ENCODE measurements at places on chromosomes 3 and 15. TPM values are rescaled to one million over a fixed set of nuclear protein-coding genes. Genes with fewer than 3 reads are reported as not detected.

- no peak for DNase-seq
Measured at GRCh38 chr3:146640361-146640760, 35.2 kb upstream of the PLSCR5 start.

GRCh38 chr15:53910236-53910849, 67.9 kb upstream of the UNC13C start:
- no peak for DNase-seq

DNA sequence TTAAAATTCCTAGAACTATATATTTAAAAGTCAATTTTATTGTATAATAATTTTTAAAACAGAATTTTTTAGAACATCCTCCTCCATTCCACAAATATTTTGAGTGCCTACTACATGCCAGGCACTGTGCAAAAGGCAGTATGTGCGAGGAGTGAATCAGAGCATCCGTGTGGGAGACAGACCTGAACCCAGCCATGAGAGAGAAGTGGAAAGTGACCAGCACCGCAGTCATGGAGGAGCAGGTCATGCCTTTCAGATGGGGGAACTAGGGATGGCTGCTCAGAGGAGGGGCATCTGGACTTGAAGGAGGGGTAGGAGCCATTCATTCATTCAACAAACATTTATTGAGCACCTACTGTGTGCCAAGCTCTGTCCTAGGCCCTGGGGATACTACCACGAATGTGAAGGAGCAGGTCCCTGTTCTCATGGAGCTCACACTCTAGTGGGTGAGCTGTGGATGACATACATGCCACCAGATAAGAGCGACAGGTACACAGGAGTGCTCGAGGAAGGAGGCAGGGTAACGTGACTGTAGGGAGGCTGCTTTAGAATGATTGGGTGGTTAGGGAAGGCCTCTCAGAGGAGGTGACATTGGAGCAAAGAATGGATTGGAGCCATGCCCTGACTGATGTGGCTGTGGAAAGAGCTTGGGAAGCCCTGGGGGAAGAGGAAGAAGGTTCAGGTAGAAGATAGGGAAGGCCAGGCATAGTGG, 3.1 kb upstream of the CHRNA3 start:
- no peak for DNase-seq

GRCh38 chr15:79212589-79213157, 69.8 kb upstream of the ANKRD34C start:
- no peak for DNase-seq

DNA sequence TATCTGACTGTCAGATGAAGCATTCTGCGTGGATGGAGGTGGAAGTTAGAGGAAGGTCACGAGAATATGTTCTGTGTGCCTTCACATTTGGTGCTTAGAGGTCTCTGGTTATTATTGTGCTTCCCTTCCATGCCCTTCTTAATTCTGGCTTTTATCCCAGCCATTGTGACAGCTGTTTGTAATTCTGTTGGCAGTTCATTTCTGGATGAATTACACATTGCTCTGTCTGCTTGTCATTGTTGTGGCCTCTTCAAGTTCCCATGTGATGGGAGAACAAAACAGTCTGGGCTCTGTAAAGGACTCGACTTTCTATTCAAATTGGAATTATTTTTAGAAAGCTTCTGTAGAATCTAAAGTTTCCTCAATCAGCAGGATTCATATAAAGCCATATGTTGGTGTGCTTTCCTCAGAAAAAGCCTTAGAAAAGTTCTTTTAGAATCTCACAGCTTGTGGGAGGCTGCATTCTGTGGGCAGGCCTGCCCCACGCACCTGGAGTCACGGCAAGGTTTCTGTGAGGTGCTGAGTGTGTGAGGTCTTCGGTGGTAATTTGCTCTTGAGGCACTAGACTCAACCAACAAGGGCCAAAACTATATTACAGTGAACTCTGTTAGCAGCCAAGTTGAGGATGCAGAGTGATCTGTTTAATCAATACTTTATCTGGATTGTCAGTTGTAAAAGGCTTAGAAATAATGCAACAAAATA, 397.4 kb upstream of the AZI2 start:
- no peak for DNase-seq

DNA sequence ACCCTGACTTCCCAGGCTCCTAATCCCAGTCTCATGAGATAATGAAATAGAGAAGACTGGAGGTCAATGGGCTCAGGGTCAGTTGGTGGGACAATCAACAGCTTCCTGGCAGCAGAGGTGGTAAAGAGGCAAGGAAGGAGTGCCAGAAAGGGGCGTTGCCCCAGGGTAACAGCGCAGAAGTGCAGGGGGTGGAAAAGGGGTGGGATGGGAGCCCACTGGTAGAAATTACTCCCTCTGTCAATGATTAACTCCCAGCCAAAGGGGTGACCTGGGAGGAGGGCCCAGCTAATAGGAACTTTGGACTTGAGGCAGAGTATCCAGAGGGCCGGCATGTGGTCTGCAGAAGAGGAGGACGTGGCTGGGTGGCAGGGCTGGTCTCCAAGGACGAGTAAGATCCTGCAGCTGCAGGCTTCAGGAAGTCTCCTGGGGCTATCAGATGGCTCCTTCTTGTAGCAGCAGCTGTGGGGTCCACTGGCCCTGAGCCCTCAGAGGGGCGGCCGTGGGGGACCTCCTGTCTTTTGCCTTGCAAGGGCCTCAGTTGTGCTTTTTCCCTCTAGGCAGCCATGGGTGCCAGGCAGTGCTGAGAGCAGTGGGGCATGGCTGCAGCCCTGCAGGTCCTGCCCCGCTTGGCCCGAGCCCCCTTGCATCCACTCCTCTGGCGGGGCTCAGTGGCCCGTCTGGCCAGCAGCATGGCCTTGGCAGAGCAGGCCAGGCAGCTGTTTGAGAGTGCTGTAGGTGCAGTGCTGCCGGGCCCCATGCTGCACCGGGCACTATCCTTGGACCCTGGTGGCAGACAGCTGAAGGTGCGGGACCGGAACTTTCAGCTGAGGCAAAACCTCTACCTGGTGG, 2.3 kb downstream of the GLYCTK start:
- DNase-seq: no peak

- no peak for DNase-seq
Measured at GRCh38 chr15:52695154-52695553, 16.0 kb upstream of the ATOSA start.

CCR8 gene
- not detected for polyA plus RNA-seq

VILL gene
- 9.9 TPM for polyA plus RNA-seq

GOLGA8T gene
- polyA plus RNA-seq: 0.35 TPM

PPM1L gene
- 10.4 TPM for polyA plus RNA-seq

ASB14 gene
- 1.4 TPM for polyA plus RNA-seq

STRIT1 gene
- 1.5 TPM for polyA plus RNA-seq

SLC24A5 gene
- 2.0 TPM for polyA plus RNA-seq

Data from left kidney (tissue), 8 donors.